ENCODE measurements at places on chromosomes 12 and 14. TPM values are rescaled to one million over a fixed set of nuclear protein-coding genes. Genes with fewer than 3 reads are reported as not detected.

- DNase-seq, result no peak
Observed at GRCh38 chr12:120646044-120646443, 5.6 kb downstream of the CABP1 start.

DNA sequence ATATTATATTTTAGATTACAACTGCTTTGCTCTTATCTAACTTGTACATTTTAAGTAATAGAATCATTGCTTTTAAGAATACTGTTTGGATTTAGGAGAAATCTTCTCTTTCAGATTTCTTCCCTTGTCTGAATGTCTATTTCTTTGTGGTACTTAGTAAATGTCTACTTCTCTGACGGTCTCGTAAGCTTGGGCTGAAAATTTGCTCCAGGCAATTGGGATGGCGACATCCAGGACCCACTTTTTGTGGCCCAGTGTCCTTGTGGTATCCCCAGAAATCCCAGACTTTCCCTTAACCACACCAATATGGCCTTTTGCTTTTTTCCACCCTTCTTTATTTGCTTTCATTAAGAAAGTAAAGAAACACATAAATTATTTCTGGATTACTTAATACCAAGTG lies 24.0 kb upstream of the CCER1 start:
- no peak for DNase-seq

- DNase-seq, result no peak
Observed at GRCh38 chr12:47282206-47282605, 202.4 kb upstream of the AMIGO2 start.

DNA sequence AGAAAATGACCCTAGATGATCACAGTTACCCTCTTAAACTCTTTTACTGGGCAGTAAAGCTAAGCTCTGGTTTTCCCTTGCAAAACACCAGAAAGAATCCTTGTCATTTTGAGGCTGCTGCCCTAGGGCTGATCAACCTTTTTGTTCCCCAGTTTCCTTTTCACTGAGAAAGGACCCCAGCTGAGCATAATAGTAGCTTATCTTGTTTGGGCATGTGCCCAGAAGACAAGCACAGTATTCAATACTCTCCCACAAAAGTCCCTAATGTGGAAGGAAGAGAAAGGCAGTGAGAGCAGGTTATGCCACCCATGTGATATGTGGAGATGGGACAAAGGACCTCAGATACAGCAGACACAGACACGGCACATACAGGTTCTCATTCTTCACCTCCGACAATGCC lies 332.6 kb upstream of the TMPO start:
- no peak for DNase-seq

GRCh38 chr14:22070119-22070982 lies 396.7 kb upstream of the OR4E1 start:
- peak; percentile 78 for DNase-seq

Gene PLA2G1B
- not detected for total RNA-seq
